ENCODE measurements at places on chromosomes 6 and 20.

DNA sequence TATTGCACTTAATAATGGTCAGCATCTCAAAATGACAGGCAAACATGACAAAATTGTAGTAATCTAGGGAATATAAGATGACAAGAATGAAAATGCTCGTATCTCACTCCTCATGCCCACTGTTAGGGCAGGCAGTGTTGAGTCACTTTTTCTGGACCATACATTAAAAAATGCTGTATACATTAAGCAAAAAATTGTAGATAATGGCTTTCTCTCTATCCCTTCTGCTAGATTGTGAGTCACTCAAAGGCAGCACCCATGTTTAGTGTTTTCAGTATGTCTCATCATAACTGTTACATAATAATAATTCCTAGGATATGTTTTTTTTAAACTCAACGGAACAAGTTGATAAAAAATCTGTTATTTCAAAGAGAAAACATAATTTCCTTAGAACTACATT, 199.3 kb downstream of the TENT5A start:
- no peak for DNase-seq

DNA sequence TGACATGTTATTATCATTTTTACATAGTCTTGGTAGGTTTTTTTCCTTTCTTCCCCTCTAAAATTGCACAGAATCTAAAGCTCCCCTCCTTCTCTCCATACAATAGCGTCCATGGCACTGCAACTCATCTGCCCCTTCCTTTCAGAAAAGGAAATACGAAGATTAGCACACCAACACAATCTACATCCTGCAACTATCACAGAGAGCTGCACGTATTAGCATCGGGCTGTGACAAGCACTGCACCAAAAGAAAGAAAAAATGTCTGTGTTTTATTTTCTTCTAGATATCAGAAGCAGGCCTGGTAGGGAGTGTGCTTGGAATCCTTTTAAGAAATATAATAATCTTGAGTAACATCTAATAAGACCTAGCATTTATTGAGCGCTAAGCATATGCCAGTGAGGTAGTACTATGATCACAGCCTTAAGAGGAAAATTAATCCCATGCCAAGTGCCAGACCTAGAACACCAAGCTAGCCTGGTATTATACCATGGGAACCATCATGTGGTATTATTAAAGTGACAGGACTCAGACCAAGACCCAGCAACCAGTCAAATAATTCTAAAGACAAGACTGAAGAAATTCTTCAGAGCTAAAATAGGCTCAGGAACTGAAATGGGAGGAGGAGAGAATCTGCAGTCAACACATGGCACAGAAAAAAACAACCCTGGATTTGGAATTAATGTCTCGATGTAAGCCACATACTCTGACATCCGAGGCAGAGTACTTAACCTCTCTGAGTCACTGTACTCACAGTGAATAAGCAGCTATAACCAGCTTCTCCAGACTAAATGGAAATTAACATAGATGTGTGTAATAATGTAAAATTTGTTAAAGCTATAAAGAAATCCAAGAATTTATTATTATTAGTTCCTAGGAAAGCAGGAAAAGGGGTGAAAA, 124.3 kb downstream of the IPCEF1 start:
- DNase-seq: no peak

DNA sequence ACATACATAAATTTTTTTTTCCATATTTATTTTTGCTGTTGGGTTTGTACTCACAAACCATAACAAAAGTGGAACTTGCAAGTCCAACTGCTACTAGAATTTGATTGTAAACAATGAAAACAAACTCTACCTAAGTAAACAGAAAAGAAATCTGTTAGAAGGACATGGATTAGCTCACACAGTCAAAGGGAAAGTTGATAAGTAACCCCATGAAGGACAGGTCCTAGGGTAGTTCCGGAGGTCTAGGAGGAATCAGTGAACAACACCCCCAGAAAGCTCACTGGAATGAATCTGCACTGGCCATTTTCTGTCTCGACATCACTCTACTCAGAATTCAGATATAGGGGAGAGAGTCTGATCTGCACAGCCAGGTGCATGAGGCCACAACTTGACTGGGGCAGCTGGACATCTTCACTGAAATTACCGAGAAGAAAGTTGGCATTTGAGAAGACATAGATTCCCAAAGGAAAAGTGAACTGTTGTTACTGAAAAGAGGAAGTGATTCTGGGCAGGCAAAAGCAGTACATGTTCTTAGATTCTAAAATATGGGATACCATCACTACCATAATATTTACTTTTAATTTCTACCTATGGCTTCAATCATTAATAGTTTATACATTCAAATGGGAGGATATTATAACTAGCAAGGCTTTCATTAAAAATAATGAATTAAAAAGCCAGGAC, 76.4 kb downstream of the HMGN3 start:
- DNase-seq: no peak

GRCh38 chr6:13427316-13427715, 60.1 kb downstream of the GFOD1 start:
- no peak for DNase-seq

- DNase-seq: no peak
Measured at GRCh38 chr20:25051386-25052155, 6.4 kb downstream of the ACSS1 start.

GRCh38 chr20:3786126-3786484, 435 bp downstream of the CENPB start:
- no peak for DNase-seq

GRCh38 chr6:20771409-20771808, 237.2 kb downstream of the CDKAL1 start:
- no peak for DNase-seq

GRCh38 chr6:81456416-81456815, 296.1 kb downstream of the TENT5A start:
- no peak for DNase-seq

DNA sequence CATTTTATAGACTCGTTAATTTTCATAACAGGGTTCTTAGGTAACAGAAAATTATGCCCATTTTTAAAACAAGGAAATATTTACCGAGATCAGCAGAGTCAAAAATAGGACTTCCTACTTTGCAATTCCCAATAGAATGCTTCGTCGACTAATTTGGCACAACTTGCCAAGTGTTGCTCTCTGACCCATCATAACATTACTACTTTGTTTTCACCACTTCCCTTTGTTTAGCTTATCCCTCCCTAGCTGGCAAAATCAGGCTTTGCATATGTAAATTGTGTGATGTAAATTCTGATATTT, 914 bp upstream of the RANBP9 start:
- no peak for DNase-seq

DNA sequence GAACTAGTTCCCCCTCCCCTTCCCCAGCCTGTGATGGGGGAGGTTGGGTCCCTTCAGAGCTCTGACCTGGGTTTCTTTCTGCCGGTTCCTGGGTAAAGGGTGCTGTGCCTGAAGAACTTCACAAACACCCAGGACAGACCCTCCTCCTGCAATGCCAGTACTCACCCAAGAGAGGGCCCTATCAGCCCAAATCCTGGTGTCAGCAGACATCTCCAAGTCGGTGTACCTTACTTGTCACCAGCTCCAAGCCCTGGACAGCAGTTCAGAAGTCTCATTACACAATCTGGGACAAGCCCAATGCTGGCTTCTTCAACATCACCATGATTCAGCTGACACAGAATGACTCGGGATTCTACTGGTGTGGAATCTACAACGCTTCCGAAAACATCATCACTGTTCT, 467 bp downstream of the TREML4 start:
- no peak for DNase-seq

- DNase-seq: no peak
Measured at GRCh38 chr6:105806486-105806920, 279.6 kb upstream of the PRDM1 start.

DNA sequence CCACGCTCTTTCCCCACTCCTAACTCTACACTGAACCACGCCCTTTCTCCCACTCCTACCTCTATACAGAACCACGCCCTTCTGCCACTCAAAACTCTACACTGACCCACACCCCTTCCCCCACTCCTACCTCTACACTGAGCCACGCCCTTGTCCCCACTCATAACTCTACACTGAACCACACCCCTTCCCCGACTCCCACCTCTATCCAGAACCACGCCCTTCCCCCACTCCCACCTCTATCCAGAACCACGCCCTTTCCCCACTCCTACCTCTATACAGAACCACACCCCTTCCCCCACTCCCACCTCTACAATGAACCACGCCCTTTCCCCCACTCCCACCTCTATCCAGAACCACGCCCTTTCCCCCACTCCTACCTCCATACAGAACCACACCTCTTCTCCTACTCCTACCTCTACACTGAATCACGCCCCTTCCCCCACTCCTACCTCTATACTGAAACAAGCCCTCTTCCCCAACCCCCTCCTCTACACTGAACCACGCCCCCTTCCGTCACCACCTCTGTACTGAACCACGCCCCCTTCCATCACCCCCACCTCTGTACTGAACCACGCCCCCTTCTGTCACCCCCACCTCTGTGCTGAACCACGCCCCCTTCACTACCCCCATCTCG, 10.1 kb downstream of the PXMP4 start:
- DNase-seq: no peak

DNA sequence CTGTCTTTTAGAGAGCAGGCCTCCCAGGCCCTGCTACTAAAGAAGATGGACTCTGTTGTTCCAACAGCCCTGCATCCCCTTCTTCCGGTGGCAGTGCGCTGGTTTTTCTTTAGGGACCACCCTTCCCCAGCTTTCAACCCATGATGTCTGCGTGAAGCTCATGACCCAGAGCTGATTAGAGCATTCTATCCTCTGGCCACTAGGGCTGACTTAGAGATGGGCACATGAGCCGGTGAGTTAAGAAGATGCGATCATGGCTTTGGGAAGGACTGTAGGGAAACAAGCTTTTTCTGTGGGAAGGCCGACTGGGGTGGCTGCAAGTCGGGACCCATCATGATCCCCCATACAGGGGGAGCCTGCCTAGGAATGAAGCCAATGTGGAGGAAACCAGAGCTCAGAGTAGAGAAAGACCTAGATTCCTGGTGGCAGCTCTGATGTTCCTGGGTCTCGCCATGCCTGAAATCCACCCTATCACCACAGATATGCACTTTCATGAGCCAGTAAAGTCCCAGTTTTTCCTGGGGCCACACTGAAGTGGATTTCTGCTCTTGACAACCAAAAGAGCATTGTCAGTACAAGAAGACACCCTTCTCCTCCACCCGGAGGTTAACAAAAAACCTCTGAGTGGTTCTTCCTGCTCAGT, 29.1 kb upstream of the STX16 start:
- DNase-seq: no peak

All from NCI-H524 (cell line).